Mesothelial cell of epicardium (in vitro differentiated cells): ENCODE measurements at places on chromosomes 7 and 10. TPM values are rescaled to one million over a fixed set of nuclear protein-coding genes. Genes with fewer than 3 reads are reported as not detected.

NAPEPLD gene
- 17.0 to 17.5 TPM (median 17.0 TPM) in 3 replicates for total RNA-seq

- DNase-seq = no peak
- no peak overlapping the region for H3K27ac ChIP-seq
- H3K4me1 ChIP-seq = peaks cover 35% of the 10 kb centered on the region
- no peaks in the 10 kb centered on the region for H3K36me3 ChIP-seq
Observed at GRCh38 chr10:60742512-60742911, 35.8 kb upstream of the CDK1 start.

UTF1 gene
- not detected in 3 replicates for total RNA-seq

DNA sequence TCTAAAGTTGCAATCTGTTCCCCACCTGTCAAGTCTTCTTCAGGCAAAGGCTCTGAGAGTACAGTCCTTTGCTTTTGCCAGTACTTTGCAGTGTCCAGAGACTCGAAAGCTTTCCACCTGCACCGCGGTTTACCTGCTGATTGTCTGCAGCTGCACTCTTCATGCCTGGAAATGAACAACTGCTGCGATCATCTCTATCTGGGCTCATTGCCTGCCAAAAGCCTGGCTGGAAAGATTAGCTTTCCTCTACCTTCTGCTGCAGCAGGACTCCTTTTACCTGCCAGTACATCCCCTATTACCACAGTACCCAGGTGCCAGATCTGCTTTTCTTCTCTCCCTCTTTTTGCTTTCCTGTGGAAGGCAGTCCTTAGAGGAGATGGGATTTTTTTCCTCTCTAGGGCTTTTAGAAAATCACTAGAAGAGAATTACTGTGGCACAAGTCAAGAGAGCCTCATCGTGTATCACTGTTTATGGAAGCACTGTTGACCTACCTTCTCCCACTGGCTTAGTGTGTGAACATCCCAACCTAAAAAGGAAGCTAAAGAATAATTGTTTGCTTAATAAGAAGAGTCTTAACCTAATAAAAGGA, 2.2 kb downstream of the STRIP2 start:
- peak overlapping the region; percentile 2 for H3K4me3 ChIP-seq
- H3K27ac ChIP-seq = no peak overlapping the region
- no peaks in the 10 kb centered on the region for H3K36me3 ChIP-seq
- peaks cover 10% of the 10 kb centered on the region for H3K4me1 ChIP-seq
- H3K27me3 ChIP-seq = peaks cover 44% of the 10 kb centered on the region
- no peak for DNase-seq

DNA sequence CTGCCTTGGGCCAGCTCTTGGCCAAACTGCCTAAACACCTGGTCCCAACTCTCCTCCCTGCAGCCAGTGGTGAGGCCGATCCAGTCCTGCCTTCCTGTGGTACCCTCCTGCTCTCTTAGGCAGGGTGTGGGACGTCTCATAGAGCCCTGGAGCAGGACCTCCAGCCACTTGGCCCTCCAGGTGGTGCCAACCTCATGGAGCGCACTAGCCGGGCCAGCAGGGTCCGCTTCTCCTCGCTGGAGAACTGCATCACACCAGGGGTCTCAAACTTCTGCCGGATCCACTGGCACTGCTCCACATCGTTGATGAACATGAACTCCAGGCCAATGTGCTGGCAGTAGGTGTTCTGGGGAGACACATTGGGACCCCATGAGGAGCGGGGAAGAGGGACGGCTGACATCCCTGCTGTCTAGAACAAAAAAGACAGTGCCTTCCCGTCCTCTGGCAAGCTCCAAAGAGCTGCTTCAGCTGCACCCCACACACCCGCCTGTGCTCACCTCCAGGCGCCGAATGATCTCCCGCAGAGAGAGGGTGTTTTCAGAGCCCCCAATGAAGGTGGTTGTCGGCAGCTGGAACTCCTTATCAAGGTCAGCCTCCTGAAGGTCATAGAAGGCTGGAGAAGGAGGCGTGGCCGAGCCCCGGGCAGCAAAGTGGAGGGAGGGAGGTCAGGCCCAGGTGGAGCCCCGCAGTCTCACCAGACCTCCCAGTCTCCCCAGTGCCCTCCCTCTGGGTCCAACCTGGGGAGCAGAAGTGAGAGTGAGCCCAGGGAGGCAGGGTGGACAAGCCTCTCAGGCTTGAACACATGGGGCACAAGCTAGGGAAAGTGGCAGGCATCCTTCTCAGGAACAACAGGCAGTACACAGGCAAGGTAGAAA, 10.2 kb downstream of the OGDHL start:
- no peak overlapping the region for H3K4me3 ChIP-seq
- DNase-seq = no peak
- no peaks in the 10 kb centered on the region for H3K4me1 ChIP-seq
- H3K27ac ChIP-seq = no peak overlapping the region
- H3K27me3 ChIP-seq = no peaks in the 10 kb centered on the region

DNA sequence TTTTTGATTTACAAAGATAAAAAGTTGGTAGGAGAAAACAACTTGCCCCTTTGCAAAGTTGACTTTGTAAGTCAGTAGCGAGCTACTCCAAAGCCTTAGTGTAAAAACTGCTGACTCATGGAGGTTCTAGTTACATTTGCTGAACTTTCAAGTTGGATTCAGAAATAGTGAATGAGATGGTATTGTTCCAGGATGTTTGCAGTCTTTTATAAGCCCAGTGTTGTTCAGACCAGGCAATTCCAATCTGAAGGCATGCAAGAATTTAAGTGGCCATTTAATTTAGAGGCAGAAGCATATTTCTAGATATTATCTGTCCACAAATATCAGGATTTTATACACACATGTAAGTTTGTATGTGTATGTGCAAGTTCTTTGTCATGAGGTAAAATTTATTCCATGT, 21.6 kb downstream of the TES start:
- H3K4me3 ChIP-seq = no peak overlapping the region
- peaks cover 53% of the 10 kb centered on the region for H3K4me1 ChIP-seq
- DNase-seq = no peak
- H3K27ac ChIP-seq = peak overlapping the region; percentile 71

CCDC6 gene
- 49.3 to 51.4 TPM (median 50.5 TPM) in 3 replicates for total RNA-seq

GRCh38 chr10:119176166-119176565, 2.4 kb downstream of the PRDX3 start:
- peaks cover 17% of the 10 kb centered on the region for H3K36me3 ChIP-seq
- no peaks in the 10 kb centered on the region for H3K27me3 ChIP-seq
- peak overlapping the region; percentile 44 for H3K27ac ChIP-seq
- peaks cover 23% of the 10 kb centered on the region for H3K4me1 ChIP-seq
- DNase-seq = no peak
